Activated T-cell treated with anti-CD3 and anti-CD28 coated beads, Interleukin-2, amount 50 U/mL, for 1 hour (primary cell): ENCODE measurements at places on chromosomes 1 and 21.
A peak's percentile ranks its signal among the peaks of the same experiment; 100 is the strongest.

GRCh38 chr1:53704804-53705445, 34.0 kb downstream of the GLIS1 start:
- DNase-seq: no peak

GRCh38 chr21:45515241-45516061, 26.8 kb downstream of the SLC19A1 start:
- DNase-seq: no peak

- no peak for DNase-seq
These were observed 31.8 kb downstream of the SDCCAG8 start for GRCh38 chr1:243287652-243288051.

DNA sequence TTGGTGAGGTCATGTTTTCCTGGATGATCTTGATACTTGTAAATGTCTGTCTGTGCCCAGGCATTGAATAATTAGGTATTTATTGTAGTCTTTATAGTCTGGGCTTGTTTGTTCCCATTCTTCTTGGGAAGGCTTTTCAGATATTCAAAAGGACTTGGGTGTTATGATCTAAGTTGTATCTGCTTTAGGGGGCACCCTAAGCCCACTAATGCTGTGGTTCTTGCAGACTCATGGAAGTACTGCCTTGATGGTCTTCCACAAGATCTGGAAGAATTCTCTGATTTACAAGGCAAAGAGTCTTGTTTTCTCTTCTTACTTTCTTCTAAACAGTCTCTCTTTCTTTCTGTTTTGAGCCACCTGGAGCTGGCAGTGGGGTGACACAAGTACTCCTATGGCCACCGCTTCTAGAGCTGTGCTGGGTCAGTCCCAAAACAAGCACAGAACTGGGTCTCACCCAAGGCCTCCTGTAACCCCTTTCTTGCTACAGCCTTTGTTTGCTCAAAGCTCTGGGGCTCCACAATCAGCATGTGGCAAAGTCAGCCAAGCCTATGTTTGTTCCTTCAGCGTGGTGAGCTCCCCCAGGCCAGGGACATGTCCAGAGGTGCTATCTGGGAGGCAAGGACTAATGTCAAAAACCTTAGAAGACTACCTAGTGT, 12.6 kb downstream of the VN1R5 start:
- DNase-seq: no peak

DNA sequence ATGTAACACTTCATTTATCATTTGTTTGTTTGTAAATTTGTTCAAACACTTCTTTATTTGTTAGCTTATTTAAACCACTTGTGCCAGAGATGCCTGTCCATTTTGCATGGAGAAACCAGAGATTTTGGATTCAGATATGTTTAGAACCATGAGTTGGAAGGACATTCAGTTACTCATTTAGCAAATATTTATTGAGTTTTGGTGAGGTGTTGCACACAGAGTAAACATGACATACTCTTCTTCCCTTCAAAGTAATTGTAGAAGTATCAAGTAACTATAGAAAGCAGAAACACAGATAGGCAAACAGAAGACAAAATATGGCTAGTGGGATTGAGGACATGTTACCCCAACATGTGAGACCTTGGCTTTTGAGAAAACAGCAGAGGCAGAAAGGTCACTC, 136.8 kb upstream of the USP25 start:
- no peak for DNase-seq

DNA sequence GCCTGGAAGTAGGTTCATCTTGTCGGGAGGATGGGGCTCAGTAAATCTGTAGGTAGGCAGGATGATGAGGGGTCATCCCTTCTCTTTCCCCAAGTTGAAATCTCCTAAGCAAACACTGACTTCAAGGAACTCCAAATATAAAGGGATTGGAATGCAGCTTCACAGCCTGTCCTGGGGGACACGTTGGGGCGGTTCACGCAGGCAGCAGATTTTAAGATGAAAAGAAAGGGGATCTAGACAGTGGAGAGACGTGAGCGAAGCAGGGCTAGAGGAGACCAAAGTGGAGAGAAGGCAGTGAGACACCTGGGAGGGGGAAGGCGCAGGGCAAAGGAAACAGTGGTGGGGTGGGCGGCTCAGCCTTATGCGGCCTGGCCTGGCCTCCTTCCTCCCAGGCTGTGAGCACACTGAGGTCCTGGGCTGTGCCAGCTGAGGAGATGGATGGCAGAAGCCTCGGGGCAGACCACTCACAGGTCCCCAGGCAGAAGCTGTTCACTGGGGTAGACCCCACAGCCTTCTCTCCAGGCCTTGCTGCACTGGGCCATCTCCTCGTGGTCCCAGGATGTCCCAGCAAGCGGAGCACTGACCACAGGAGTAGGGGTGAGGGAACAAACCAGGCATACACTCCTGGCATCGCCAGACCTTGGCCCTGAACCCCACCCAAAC, 51.7 kb downstream of the TOR1AIP2 start:
- DNase-seq: no peak

- DNase-seq: no peak
These were observed 22.1 kb downstream of the RGS8 start for GRCh38 chr1:182662121-182662890.

DNA sequence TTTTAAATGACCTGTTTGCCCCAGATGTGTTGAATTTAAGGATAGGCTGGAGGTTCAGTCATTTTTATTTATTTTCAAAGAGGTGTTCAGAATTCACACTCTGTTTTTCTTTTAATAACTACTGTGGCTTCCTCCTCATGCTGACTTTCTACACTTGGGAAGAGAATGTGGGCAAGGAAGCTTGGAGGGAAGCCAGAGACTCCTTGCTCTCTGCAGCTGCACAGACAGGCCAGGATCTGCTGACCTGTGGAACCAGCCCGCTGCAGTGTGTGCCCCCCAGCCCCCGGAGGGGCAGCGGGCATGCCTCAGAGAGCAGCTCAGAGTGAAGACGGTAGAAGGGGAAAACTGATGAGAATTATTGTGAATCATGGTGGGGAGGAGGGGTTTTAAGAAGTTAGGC, 16.9 kb downstream of the MGST3 start:
- no peak for DNase-seq

GRCh38 chr1:9004700-9005394, 21.4 kb downstream of the SLC2A7 start:
- peak; percentile 86 for DNase-seq

- no peak for DNase-seq
These were observed 110.2 kb downstream of the EIF4G3 start for GRCh38 chr1:21066356-21067012.

DNA sequence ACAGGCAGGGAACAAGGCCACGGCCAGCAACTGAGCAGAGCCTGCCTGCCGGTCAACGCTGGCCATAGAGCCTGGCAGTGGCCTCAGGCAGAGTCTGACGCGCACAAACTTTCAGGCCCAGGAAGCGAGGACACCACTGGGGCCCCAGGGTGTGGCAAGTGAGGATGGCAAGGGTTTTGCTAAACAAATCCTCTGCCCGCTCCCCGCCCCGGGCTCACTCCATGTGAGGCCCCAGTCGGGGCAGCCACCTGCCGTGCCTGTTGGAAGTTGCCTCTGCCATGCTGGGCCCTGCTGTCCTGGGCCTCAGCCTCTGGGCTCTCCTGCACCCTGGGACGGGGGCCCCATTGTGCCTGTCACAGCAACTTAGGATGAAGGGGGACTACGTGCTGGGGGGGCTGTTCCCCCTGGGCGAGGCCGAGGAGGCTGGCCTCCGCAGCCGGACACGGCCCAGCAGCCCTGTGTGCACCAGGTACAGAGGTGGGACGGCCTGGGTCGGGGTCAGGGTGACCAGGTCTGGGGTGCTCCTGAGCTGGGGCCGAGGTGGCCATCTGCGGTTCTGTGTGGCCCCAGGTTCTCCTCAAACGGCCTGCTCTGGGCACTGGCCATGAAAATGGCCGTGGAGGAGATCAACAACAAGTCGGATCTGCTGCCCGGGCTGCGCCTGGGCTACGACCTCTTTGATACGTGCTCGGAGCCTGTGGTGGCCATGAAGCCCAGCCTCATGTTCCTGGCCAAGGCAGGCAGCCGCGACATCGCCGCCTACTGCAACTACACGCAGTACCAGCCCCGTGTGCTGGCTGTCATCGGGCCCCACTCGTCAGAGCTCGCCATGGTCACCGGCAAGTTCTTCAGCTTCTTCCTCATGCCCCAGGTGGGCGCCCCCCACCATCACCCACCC, at the start of gene TAS1R3:
Gene TAS1R3, plus strand, starts transcription at position 213 of the 898 bp plus-strand sequence. Its CDS starts 66 bp downstream, at position 279.
- no peak for DNase-seq

DNA sequence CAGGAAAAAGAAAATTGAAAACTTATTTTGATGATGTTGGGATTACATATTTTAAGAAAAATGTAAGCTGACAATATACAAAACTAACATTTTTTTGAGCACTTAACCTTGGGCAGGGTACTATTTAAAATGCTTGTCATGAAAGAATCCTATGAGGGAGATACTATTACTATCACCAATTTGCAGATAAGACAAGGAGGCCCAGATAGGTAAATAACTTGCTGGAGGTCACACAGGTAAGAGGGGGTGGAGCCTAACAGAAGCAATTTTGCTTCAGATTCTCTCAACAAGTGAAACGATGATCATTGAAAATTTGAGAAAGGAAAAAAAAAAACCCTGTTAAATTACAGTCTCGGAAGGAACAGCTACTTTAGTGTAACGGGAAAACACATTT, 1.2 kb downstream of the GART start:
- DNase-seq: no peak

GRCh38 chr1:225544924-225545323, 108.0 kb downstream of the ENAH start:
- no peak for DNase-seq

DNA sequence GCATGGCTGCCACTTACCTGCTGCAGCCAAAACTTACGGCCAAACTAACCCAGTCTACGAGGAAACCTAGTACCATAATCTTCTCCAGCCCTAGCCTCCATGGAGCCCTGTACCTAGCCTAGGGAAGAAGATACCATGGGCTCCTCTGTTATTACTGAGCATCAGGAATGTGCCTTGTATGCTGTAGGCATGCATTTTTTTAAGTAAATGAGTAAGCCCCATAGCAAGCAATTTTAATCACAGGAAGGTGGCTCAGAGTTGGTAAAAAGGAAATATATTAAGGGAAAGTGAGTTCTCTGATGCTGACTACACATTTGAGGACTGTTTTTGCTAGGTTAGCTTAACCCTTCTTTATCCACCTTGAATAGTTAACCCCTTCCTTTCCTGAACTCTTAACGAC, 21.2 kb downstream of the NFASC start:
- no peak for DNase-seq

GRCh38 chr1:119623193-119623515, 24.9 kb downstream of the ZNF697 start:
- no peak for DNase-seq

GRCh38 chr21:42388740-42389448, 7.0 kb downstream of the TMPRSS3 start:
- no peak for DNase-seq

GRCh38 chr1:153796786-153797659, 21.8 kb downstream of the SLC27A3 start:
- DNase-seq: peak; percentile 76

GRCh38 chr1:35220976-35221375, 28.0 kb upstream of the SFPQ start:
- no peak for DNase-seq

DNA sequence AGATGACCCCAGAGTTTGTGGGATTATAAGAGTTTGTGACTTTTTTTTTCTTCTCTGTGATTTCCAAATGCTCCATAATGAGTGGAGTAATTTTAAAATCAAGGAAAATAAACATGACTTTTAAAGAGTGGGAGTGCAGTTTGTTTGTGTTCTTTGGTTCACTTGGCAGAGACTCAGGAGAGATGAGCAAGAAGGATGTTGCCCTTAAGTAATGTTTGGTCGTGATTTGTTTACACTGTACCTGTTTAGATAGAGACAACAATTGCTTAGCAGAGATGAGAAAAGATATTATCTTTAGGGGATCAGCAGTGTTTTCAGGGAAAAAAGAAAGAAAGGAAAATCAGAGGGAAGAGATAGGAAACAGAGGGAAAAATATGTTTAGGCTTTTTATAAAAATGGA, 170.8 kb downstream of the ADSS2 start:
- DNase-seq: no peak

DNA sequence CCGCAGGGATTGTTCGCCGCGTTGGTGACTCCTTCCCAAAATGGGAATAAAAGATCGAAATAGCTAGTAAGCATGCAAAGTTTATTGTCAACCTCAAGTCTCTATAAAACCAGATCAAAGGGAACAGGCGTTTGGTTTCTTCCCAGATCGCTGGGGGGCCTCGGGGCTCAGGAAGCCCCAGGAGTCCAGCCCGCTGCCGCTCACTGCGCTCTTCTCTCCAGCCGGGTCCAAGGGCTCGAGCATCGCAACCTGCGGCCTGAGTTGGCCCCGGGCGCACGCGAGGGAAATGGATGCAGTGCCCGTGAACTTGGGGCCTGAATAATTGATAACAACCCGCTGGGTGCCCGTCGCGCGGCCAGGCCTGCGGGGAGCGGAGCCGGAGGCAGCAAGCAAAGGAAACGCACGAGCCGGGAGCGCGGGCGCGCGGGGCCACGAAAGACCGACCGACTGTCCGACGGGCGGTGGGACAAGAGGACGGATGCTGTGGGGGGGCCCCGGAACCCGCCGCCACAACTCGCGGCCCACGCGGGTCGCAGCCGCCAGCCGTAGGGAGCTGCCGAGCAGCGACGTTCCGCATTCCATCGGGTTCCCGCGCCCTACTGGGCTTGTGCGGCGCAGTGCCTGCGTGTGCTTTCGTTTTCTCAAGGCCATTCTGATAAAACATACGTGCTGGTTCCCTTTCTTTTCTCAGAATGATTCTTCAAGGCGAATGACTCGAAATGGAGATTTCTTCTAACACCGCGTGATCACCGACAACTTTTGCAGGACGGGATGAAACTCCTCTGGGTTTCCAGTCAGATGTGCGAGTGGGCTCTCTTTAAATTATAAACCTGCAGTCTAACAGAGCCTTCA, 14.0 kb upstream of the ALX3 start:
- peak; percentile 44 for DNase-seq

GRCh38 chr1:96338622-96339021, 383.0 kb upstream of the PTBP2 start:
- no peak for DNase-seq

GRCh38 chr21:34302521-34302920, 61.3 kb upstream of the KCNE2 start:
- no peak for DNase-seq

DNA sequence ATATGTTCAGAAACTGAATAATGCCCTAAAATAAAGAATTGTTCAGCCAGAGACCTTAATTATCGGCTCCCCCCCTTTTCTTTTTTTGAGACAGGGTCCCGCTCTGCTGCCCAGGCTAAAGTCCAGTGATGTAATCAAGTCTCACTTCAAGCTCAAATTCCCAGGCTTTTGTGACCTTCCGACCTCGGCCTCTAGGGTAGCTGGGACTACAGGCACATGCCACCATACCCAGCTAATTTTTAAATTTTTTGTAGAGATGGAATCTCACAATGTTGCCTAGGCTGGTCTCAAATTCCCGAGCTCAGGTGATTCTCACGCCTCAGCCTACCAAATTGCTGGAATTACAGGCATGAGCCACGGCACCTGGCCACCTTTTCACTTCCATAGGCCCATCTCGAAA, 26.5 kb downstream of the TMCO1 start:
- no peak for DNase-seq
